ENCODE measurements at places on chromosomes 4 and X.

DNA sequence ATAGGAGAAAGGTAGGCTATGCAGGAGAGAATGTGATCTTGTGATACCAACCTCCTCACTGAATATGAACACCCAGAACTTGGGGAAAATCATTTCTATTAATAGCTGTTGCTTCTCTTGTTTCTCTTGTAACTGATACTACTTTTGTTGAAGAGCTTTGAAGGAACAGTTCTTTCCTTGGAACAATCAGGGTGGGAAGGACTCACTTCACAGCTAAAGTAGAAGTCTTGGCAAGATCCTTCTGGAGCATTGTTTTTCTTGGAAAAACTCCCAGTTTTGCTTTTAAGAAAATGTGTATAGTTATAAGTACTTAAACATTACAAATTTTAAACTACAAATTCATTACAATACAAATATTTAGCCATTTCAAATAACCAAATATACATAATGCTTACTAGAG is 19.1 kb upstream of the XK start:
- DNase-seq, result no peak

DNA sequence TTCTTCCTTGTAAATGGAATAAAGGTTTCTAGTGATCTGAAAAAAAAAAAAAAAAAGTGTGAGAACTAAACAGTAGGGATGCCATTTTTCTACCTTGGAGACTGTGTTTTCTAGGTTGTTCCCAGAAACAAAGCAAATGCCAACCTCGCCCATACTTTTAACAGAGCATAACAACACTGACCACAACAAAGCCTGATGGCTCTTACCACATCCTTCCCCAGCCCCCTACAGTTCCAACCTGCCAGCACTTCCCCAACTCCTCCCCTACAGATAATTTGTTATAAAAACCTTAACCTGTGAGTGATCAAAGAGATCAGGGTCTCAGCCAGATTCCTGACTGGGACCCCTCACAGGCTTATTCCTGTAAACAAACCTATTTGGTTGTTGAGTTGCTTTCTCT is 940.0 kb downstream of the SH3BGRL start:
- DNase-seq, result no peak

DNA sequence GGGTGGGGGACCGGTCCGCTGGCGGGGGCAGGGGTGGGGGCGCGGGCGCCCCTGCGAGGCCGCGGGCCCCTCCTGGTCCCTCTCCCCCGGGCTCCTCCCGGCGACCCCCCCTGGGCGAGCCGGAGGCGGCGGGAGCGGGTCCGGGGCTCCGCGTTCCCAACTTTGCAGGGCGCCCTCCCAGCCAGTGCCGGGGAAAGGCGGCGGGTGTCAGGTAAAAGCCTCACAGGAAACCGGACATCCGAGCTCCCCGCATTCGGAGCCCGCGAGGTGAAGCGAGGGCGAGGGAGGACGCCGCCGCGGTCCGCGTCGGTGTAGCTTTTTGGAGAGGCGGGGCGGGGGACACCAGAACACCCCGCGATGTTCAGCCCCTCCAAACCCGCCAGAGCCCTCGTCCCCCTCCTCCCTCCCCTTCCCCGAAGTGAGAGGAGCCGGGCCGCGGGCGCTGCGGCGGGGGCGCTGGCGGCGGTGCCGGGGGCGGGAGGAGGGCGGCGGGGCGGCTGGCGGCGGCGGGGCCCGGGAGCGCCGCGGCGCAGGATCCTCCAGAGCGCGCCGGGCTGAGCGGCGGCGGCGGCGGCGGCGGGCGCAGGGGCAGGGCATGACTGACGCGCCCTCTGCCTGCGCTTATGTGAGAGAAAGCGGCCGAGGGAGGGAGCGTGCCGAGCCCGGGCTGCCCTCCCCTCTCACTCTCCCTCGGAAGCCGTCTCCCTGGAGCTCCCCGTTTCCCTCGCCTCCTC is at the start of gene VEGFC:
VEGFC (minus strand) TSS at position 597 of the 734 bp plus-strand sequence. CDS start 611 bp downstream, outside the sequence.
- peak; percentile 5 for DNase-seq

DNA sequence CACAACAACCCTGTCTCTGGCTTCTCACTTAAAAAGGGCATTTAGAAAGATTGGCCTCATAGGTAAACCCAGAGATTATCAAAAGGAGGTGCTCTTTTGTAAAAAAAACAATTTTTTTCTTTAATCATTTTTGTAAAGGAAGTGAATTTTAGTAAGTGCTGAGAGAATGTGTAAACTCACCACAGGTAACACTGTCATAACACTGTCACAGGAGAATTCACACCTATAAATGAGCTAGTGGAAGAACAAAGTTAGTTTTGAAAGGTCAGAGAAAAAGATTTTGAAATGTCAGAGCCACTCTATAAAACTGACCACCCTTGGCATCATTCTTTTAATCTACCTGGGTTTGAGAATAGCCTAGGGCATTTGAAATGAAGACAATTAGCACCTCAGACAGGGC is 3.3 kb upstream of the SH2D1A start:
- DNase-seq, result no peak

GRCh38 chr4:80500613-80501012 is 165.1 kb downstream of the CFAP299 start:
- DNase-seq, result no peak

DNA sequence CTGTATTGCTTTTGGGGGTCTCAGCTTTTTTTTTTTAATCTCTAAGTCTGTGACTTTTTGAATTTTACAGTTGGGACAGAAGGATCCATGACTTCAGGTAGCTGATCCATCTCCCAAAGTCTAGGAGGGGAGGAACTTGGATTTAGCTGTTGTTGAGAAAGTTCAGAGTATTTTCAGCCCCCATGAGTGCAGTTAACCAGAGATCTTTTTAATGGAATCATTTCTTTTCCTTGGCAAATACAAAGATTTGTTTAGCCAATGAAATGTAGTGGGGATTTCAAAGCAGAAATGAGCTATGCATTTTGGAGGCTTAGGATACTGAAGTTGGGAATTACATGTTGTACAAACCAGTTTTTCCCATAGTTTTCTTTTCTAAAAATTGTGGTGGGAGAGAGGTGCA is 18.1 kb downstream of the FNIP2 start:
- DNase-seq, result no peak

- DNase-seq, result no peak
Observed at GRCh38 chr4:31199644-31200043, 479.5 kb downstream of the PCDH7 start.

GRCh38 chr4:120043828-120044227 is 22.8 kb downstream of the MAD2L1 start:
- no peak for DNase-seq

GRCh38 chr4:8095956-8096689 is 62.5 kb downstream of the ABLIM2 start:
- DNase-seq, result no peak

- no peak for DNase-seq
Observed at GRCh38 chrX:15911734-15912550, 57.3 kb upstream of the AP1S2 start.

- DNase-seq, result no peak
Observed at GRCh38 chr4:41505161-41505661, 32.7 kb upstream of the LIMCH1 start.

- no peak for DNase-seq
Observed at GRCh38 chr4:6858997-6859396, 50.6 kb upstream of the TBC1D14 start.

DNA sequence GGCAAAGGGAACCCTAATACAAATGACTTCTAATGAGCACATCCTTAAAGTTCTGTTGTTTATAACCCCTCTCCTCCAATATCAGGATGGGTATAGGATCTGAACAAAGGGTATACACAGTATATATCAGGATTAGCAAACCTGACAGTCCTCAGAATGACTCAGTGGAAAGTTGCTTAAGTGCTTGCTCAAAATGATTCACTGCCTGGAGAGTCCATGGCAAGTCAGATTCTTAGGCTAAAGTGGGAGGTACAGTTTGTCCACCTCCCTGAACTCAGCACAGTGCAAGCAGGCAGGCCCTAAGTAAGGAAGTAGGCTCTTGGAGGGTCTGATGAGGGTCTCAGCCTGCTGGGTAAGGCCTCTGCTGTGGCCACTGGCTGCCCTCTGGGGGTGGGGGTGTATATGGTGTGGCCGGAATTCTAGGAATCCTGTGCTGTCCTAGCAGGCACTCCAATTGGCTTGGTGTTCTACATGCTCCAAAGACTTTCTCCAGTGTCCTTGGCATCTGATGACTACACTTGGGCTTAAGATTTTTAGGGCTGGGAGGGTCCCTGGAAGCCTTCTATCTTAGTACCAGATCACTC is 54.3 kb downstream of the CHRDL1 start:
- DNase-seq, result no peak

DNA sequence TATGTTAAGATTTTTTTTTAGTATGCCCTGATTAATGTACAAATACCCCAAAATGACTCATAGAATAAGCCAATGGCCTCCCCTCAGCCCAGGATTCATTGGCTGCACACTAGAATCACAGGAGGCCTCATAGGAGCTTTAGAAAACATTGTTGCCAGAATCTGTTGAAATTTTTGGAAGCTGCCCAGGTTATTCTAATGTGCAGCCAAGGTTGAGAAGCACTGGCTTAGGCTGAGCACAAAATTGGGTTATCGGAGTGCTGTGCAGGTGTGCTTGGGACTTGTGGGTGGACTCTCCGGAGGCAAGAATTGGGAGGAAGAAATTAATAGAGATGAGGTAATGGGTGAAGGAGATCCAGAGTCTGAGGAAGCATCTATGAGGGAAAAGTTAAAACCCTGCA is 41.3 kb upstream of the VCX start:
- DNase-seq, result no peak

- DNase-seq, result no peak
Observed at GRCh38 chr4:76836860-76837562, 60.9 kb downstream of the SOWAHB start.
